ENCODE measurements at places on chromosomes 16 and 17. TPM values are rescaled to one million over a fixed set of nuclear protein-coding genes. Genes with fewer than 3 reads are reported as not detected.

DNA sequence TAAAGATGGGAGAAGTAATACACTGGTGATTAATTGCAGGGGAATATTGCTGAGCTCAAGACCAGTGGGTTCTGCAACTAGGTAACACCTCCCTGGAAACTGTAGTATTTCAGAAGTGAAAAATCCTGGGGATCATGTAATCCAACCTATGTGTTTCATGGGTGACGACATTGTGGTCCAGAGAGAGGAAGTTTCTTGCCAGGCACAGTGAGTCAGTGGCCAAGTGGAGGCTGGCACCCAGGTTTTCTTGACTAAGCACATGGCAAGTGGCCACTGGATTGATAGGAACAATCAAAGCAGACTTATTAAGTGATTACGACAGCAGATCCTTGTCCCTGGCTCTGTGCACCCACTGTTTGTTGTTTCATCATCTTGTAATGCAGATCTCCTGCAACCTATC, 14.6 kb upstream of the CIITA start:
- no peak overlapping the region for H3K4me3 ChIP-seq
- peaks cover 4% of the 10 kb centered on the region for H3K4me1 ChIP-seq
- H3K27me3 ChIP-seq = peaks cover 6% of the 10 kb centered on the region
- no peak for DNase-seq

- H3K27me3 ChIP-seq = peaks cover 100% of the 10 kb centered on the region
- no peaks in the 10 kb centered on the region for H3K36me3 ChIP-seq
- peak; percentile 68 for DNase-seq
Observed at GRCh38 chr17:48592057-48592514, 1.5 kb downstream of the HOXB5 start.

DNA sequence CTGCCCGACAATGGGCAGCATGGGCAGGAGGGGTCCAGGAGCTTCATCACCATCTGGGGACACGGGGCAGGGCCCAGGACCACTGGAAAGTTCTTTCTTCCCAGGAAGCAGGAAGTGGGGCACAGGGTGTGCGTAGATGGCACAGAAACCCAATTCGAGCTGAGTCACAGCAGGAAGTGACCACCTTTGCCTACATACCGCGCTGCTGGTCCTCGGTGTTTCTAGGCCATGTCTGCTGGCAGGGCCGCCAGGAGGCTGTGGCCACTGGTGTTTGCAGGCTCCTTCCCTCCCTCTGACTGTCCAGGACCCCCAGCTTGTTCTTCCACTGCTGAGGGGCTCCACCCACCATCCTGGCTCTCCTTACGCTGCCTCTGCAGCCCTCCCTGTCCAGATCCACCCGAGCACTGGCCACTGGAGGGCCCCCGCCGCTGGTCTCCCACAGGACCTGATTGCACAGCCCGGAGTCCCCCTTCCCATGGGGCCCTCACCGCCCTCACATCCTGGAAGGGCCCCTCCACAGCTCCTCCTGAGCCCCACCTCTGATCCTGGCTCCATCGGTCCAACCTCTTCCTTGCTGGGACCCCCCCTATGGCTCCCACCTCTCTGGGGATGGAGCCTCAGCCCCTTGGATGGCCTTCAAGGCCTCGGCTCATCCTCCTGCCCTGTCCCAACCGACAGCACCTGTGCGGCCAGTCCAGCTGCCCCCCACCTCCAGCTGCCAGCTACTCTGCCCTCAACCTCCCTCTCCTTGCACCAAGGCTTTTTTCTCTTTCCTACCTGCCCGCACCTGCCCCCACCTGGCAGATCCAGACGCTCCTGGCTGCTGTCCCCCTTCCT, 14.5 kb upstream of the RASD1 start:
- H3K4me3 ChIP-seq = no peak overlapping the region
- no peaks in the 10 kb centered on the region for H3K36me3 ChIP-seq
- no peaks in the 10 kb centered on the region for H3K4me1 ChIP-seq
- no peak overlapping the region for H3K27ac ChIP-seq
- H3K27me3 ChIP-seq = no peaks in the 10 kb centered on the region

DNA sequence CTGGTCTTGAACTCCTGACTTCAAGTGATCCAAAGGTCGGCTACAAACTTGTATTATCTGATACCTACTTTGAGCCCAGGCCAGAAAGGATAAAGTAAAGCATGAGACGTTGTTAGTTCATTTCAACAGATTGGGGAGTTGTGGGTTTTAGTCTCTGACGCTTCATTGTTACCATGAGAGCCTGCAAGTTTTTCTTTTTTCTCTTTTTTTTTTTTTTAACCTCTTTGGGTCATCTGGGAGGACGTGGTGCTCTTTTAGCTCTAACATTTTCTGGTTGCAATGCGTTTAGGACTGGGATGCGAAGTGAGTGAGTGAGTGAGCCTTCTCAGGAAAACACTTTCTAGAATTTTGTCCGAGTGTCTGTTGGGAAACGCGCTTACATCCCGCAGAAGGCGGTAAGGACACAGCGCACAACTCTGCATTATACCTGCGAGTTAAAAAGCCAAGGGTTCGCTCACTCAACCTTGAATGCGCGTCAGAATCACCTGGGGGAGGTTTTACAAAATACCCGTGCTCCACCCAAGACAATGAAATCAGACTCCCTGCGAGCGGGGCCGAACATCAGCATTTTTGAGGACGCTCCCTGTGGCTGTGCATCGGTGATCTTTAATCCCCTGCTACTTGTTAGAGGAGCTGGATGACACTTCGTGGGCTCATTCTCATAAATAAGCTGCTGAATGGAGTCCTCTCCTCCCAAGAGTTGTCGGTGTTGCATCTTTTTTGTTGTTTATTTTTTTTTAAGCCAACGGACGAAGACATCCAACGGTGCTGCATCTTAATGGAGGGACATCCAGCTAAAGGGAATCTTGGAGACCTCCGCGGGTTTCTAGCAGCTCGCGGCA, 629 bp upstream of the RNF135 start:
- H3K4me1 ChIP-seq = no peaks in the 10 kb centered on the region
- H3K4me3 ChIP-seq = peak overlapping the region; percentile 81
- H3K27me3 ChIP-seq = no peaks in the 10 kb centered on the region
- H3K36me3 ChIP-seq = no peaks in the 10 kb centered on the region

Gene ALDH3A1
- 0.32 TPM for total RNA-seq

DNA sequence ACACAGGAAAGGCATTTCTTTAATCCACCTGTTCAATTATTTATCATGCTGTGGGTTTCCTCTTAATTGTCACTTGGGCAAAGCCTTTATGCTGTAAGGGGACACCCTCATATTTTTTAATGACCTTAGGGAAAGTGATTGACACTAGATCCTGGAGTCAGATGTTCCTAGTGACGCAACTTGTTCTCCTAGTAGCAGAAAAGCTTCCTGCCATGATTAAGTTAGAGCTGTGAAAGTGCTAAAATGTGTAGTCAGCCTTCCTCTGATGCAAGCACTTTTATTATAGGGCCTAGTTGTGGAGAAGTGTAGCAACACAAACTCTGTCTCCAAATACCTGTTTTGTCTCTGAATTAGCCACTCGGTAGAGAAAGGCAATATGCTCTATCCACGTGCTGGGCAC, 12.3 kb downstream of the TMEM100 start:
- H3K36me3 ChIP-seq = no peaks in the 10 kb centered on the region
- H3K27ac ChIP-seq = no peak overlapping the region
- peaks cover 5% of the 10 kb centered on the region for H3K4me1 ChIP-seq
- DNase-seq = peak; percentile 22
- H3K4me3 ChIP-seq = no peak overlapping the region

GRCh38 chr17:34733333-34733732, 154.0 kb downstream of the TMEM132E start:
- no peaks in the 10 kb centered on the region for H3K4me1 ChIP-seq
- no peak overlapping the region for H3K4me3 ChIP-seq
- H3K27me3 ChIP-seq = peaks cover 9% of the 10 kb centered on the region
- H3K36me3 ChIP-seq = no peaks in the 10 kb centered on the region
- H3K27ac ChIP-seq = no peak overlapping the region

Gene KRT34
- not detected for total RNA-seq

DNA sequence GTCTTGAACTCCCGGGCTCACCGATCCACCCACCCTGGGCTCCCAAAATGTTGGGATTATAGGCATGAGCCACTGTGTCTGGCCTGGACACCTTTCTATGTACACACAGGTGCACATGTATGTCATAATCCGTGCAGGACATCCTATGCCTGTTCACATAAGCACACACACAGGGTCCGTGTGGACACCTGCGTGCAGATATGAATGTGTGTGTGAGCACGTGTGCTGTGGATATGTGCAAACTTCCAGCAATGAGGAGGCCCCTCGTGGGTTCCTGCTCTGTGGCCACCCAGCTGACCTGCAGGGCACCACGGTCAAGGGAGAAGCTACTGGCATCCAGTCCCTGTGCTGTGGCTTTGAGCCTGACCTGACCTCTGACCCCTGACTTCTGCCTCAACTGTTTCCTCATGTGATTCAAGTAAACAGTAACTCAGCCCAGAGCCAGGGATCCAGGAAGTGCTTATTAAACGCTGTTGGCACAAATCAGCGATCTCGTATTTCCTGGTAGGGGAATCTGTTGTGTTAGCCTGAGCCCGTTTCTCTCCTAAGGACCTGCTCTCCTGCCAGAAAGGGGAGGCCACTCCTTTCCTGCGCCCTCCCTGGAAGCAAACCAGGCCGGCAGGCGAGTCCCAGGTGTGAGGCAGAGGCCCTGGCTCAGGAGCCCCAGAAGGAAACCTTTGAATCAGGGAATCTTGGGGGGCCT, 6.5 kb downstream of the CPNE7 start:
- H3K4me1 ChIP-seq = no peaks in the 10 kb centered on the region
- no peak for DNase-seq
- H3K27me3 ChIP-seq = peaks cover 11% of the 10 kb centered on the region
- no peak overlapping the region for H3K4me3 ChIP-seq
- no peaks in the 10 kb centered on the region for H3K36me3 ChIP-seq

- H3K4me1 ChIP-seq = no peaks in the 10 kb centered on the region
- DNase-seq = no peak
- no peaks in the 10 kb centered on the region for H3K36me3 ChIP-seq
Observed at GRCh38 chr17:63142836-63143235, 176.8 kb downstream of the TANC2 start.

DNA sequence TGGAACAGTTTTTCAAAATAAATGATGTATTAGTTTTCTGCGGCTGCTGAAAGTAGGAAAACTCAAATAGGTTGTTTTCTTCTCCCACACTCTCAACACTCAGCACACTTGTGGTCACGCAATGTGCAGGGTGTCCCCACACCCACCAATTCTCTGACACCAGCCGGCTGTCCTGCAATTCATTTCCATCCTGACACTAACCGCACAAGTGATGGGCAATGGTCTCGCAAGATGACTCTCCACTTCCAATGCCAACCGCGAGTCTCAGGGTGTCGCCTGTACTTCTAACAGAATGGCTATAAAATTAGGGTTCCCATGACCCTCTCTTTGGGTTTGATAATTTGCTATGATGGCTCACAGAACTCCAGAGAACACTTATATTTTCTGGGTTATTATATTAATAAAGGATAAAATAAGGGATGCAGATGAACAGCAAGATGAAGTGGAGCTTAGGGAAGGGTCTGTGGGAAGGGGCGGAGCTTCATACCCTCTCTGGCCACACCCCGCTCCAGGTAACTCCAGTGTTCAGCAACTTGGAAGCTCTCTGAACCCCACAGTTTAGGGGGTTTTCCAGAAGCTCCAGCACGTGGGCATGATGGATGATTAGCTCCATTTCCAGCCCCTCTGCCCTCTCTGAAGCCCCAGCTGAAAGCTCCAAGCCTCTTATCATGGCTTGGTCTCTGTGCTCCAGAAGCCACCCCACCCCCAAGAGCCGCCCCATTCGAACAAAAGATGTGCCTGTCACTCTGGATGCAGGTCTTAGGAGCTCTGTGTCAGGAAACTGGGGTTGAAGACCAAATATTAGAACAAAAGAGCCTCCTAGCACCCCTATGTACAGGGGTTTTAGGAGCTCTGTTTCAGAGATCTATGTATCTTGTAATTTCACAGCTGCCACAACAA, 19.8 kb downstream of the TAF1C start:
- no peak overlapping the region for H3K27ac ChIP-seq
- no peak overlapping the region for H3K4me3 ChIP-seq
- DNase-seq = peak; percentile 53
- H3K27me3 ChIP-seq = peaks cover 10% of the 10 kb centered on the region
- no peaks in the 10 kb centered on the region for H3K36me3 ChIP-seq

- peak; percentile 72 for DNase-seq
- no peaks in the 10 kb centered on the region for H3K4me1 ChIP-seq
- H3K27ac ChIP-seq = no peak overlapping the region
- no peaks in the 10 kb centered on the region for H3K36me3 ChIP-seq
Observed at GRCh38 chr17:49252148-49252695, 21.6 kb upstream of the PHOSPHO1 start.

Measured in endodermal cell (in vitro differentiated cells).